Right ventricle myocardium inferior (tissue), 1 donor: ENCODE measurements at places on chromosomes 4 and X. TPM values are rescaled to one million over a fixed set of nuclear protein-coding genes. Genes with fewer than 3 reads are reported as not detected.

DNA sequence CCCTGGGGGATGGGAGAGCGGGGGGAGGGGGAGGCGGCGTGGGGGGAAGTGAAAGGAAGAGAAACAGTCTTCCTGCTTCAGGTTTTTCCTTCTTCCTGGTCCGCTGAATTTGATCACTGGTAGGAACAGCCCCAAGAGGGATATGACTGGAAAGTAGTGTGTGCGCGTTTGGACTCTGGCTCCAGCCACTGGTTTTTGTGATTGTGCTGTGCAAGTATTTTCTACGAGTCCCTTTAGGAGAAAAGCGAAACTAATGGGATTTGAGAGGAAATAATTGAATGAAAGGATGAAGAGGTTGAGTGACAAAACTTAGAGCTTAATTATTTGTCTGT, 836 bp downstream of the PRRG1 start:
- DNase-seq: no peak

GRCh38 chrX:69388526-69388925, 115.6 kb upstream of the NALF2 start:
- DNase-seq: no peak

- DNase-seq: no peak
Observed at GRCh38 chr4:117560329-117560728, 474.0 kb upstream of the NDST3 start.

DNA sequence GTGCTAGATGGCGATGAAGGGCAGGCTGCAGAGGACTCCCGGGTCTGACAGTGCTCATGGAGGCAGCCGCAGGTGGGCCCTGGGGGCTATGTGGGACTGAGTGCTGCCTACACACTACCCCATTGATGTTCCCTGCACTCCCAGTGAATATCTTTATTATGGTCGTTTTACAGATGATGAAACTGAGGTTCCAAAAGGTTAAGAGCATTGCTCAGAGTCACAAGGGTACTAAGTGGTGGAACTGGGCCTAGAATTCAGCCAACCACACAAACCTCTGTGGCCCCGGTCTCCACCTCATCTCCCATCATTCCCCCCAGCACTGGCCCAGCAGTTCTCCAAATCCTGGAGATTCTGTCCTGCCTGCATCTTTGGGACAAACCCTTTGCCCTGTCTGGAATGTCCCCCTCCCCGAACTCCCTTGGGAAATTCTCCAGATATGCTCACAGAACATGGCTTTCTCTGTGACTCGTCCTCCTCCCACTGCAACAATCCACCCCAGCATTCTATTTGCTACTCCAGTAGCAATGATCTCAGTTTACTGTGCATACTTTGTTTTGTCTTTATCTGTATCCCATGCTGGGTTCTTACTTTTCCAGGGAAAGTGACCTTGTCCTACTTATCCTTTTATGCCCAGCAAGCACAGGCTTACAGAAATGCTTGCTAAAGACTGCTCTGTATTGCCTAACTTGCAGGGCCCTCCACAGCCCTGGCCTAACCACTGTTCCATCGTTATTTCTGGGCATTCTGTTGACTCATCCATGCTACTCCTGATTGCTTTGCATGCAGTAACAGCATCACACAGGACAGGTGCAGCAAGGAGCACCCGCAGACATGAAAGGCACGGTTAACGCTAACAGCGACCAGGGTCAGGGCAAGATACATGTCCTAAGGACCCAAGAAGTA, 14.0 kb downstream of the PNMA6F start:
- no peak for DNase-seq

DNA sequence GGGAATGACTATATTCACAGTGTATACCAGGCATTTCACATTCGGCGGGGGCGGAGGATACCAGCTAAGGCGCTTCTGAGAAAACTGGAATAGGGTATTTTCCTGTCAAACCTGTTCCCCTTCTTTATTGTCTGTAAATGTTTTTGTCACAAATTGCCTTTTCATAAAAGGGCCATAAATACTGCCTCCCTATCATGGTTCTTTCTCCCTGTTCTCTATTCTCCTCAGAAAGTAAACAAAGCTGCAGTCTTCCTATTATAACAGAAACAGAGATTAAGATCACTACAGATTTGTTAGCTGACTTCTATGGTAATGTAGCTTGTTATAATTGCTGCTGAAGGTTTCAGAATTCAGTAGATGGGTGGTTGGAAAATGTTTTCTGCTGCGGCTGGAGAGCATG, 32.2 kb downstream of the MID2 start:
- no peak for DNase-seq

Gene AKAP17A
- 13.8 TPM for total RNA-seq

DNA sequence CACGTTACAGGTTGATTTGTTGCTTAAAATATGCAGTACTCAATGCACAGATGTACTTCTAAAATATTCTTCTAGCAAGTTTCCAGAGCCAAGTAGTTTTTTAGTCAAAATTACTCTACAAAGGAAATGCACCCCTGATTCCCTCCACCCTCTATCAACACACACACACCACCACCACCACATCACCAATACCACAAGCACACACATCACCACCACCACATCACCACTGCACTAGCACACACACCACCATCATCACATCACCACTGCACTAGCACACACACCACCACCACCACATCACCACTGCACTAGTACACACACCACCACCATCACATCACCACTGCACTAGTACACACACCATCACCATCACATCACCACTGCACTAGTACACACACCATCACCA, 105.2 kb upstream of the FRG1 start:
- DNase-seq: no peak

DNA sequence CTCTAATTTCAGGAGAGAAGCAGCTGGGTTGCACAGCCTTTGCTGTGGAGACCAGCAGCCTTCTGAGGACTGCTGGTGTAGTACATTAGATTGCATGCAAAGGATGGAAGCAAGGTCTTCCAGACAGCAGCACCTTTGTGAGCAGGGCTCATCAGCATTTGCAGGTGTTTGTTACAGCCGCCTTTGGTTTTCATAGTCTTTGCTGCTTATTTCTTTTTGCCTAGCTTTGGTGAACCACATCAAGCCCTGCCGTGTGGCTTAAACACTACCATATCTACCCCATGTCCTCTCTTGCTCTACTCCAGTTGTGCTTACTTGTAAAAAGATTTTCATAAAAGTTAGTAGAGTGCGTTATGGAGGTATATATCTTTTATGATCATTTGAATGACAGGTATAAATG, 57.5 kb downstream of the MTM1 start:
- no peak for DNase-seq

GRCh38 chr4:150569384-150569987, 12.5 kb upstream of the MAB21L2 start:
- no peak for DNase-seq

GRCh38 chr4:38387348-38387747, 276.7 kb upstream of the KLF3 start:
- DNase-seq: no peak

GRCh38 chr4:38804654-38805295, at the start of gene TLR1:
TSS of gene TLR1 (minus strand) at chr4:38804791. CDS start at chr4:38798831, 5,960 bp downstream.
- no peak for DNase-seq

GRCh38 chr4:80073473-80074008, 512 bp upstream of the ANTXR2 start:
- peak; percentile 45 for DNase-seq

Gene SATL1
- not detected for total RNA-seq

DNA sequence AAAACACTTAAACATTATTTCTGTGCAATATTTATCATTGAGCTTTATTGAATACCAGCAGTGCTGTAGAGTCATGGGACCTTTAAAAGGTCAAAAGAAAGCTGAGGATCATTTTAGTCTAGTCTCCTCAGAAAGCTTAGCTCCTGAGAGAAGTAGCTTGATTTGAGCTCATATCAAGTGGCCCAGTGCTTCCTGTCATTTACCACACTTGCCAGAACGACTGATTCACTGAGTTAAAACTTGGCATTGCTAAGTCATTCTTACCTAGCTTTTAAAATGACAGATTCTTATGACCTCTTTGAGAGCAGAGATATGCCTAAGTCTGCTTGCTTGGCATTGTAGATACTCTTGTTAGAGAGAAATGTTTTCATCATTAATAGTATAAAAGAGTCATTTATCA, 15.2 kb downstream of the SEPTIN11 start:
- no peak for DNase-seq

Gene TMEM271
- not detected for total RNA-seq

- DNase-seq: no peak
Observed at GRCh38 chr4:77493829-77494551, 111.6 kb upstream of the CXCL13 start.

DNA sequence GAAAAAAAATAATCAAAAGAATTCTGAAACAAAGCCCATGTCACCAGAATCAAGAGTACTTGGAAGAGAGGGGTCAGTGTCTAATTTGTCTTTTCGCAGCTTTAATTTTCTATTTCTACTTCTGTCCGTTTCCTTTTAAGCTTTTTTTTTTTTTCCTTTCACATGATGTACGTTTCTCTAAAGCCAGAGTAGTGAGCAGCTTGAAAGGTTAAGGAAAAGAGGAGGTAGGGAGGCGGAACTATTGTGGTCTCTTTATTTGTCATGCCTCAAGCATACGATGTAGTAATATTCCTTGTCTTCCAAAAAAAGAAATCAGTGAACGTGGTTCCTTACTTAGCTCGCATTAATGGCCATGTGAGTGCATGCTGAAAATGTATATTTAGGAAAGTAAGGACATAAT, 311.5 kb downstream of the TENM3 start:
- no peak for DNase-seq

- DNase-seq: no peak
Observed at GRCh38 chrX:47351706-47352105, 18.7 kb upstream of the ZNF157 start.

DNA sequence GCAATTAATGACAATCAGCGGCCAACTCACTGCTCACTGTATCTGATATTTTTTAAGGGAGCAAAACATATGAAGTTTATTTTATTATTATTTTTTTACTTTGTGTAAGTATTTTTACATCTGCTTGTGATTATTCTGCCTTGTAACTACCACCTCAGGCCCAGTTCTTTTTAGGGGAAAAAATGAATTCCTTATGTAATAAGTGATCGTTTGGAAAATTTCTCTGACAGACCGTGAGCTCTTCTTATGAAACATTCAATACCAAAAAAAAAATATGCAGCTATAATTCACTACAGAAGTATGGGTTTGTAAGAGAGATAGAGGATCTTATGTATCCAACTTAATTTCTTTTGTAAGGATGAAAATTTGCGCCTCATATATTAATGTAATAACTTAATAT, 33.5 kb upstream of the STOX2 start:
- DNase-seq: no peak

Gene HSFX4
- total RNA-seq: not detected

- DNase-seq: no peak
Observed at GRCh38 chrX:12447448-12448064, 309.3 kb downstream of the FRMPD4 start.

DNA sequence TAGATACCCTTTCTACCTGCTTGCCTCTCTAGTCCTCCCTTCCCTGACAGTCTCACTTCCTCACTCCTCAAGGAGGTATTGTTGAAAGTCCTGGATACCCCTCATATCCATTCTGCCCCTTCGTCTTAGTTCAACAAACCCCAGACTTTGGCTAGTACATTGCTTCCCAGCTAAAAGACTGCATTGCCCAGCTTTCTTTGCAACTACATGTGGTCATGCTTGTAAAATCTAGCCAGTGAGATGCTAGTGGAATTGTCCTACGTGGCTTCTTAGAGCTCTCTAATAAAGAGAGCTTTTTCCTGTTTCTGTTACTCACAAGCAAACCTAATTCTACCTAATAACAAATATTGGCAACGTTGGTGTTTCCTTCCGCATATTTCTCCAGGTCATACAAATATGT, 237.9 kb upstream of the PSAPL1 start:
- DNase-seq: no peak

GRCh38 chrX:47143894-47144625, 442 bp downstream of the NDUFB11 start:
- DNase-seq: no peak

DNA sequence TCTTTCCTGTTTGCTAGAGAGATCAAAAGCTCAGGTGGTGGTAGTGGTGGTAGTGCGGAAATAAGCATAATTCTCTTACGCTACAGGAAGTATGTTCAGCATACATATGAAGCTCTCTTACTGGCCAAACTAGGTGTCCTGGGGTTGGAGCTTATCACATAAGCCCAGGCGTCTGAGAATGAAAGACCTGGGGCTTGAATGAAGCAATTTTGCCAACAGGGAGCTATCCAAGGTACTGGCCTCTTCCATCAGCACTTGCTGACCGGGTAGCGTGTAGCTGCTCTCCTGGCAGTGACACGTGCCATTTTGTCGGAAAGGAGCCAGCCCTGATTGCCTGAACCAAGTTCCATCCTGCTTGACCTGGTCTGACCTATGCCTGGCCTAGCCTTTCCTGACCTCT, 65.9 kb upstream of the HPF1 start:
- DNase-seq: no peak

Gene GABRG1
- total RNA-seq: not detected

DNA sequence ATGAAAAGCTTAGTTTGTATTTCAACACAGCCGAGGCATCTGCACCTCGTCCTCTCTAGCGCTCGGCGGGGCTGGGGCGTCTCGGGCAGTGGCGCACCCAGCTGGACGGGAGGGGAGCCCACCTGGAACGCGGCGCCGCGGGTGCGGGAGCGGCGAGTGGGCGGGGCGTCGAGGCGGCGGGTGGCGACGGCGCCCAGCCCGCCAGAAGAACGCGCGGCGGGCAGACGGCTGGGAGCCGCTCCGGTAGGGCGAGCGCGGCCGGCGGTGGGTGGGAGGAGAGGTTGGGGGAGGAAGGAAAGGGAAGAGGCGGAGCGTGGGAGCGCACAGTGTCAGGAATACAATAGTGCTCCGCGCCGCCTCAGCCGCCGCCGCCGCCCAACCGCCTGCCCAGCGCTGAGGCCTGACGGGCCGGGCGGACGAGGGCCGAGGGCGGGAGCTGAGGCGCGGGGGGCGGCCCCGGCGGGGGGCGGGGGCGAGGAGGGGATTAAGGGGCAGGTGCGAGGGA, at the start of gene JADE3:
TSS of gene JADE3 (plus strand) at position 324 of the 505 bp plus-strand sequence. CDS start 72,474 bp downstream, outside the sequence.
- peak; percentile 90 for DNase-seq

Gene LSM6
- 14.8 TPM for total RNA-seq
